ENCODE measurements at places on chromosomes 2 and 18.
A peak's percentile ranks its signal among the peaks of the same experiment; 100 is the strongest.

DNA sequence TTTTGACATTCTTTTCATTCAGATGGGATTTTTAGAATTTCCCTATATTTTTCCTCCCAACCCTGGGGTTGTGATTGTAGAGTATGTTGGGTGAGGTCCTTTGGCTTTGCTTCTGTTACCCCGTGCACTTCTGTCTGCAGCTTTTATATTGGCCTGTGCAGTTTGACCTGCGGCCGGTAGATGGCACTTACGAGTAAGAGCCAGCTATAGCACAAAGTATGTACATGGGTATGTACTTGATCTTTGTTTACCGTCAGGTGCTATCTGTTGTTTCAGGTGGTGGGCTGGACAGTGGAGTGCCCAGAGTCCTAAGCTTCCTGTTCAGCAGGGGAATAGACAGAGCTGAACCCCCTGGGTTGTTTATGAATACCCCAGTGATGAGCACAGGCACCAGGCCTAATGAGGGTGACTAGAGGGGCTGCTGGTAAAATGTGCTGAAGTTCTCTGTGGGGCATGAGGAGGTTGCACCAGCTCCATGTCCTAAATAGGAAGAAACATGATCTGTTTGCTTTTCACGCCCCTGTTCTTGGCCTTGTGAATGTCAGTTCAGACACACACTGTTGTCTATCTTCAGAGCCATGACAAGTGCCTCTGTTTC, 58.9 kb upstream of the THUMPD2 start:
- peak; percentile 20 for DNase-seq

DNA sequence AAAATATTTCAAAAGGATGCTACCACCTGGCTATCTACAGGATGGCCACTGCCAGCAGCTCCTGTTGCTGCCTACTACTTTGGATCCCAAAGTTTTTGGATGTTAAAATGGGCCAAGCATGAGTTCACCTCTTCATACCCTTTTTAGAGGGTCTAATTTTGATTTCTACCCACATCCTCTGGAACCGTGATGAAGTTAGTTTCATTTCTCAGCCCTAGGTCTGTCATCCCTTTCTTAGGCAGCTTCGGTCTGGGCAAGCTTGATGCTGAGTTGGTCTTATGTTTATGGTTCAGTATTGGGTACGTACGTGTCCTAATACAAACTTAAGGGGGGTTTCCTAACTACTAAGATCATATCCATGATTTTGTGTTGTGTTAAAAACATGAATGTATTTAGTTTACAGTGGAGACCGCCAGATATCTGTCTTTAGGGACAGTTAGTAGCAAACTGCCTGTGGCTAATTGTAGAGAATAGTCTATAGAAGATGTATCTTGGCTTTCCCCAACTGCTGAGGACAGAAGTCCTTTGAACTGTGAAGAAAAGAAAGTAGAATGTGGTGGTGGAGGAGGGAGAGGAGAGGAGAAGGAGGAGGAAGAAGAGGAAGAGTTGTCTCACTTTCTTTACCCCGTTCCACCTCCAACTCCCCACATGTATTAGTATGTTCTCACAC, 184.9 kb downstream of the UBE2E3 start:
- no peak for DNase-seq

DNA sequence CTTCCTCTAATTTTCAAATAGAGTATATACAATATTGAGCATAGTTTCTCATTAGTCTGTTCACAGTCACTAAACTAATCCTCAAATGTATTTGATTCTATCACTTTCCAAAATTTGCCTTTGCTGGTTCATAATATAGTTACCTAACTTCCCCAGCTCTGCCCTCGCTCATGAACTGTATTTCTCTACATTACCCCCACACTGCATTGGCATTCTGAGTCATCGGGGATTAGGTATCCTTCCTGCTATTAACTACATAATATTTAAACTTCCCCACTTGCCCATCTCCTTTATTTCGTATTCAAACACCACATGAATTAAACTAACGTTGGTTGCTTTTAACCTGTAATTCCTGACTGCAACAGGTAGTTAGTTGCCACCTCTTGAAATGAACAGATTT, 14.8 kb upstream of the CLASP1 start:
- DNase-seq, result no peak

DNA sequence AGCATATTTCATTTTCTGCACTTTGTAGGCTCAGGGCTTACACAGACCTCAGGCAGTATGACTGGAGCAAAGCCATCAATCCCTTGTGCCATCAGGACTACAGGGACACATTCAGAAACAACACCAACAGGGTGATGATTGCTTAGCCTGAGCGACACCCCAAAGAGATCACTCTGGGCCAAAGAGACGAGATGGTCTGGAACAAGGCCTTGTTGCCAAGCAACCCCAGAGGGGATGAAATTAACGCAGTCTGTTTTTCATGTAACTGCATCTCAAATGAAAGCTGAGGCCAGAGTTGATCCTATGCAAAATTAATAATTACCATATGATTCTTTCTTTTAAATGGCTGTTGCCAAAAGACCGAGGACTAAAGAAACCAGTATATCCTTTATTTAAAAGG, 20.2 kb upstream of the B3GNT2 start:
- DNase-seq, result no peak

DNA sequence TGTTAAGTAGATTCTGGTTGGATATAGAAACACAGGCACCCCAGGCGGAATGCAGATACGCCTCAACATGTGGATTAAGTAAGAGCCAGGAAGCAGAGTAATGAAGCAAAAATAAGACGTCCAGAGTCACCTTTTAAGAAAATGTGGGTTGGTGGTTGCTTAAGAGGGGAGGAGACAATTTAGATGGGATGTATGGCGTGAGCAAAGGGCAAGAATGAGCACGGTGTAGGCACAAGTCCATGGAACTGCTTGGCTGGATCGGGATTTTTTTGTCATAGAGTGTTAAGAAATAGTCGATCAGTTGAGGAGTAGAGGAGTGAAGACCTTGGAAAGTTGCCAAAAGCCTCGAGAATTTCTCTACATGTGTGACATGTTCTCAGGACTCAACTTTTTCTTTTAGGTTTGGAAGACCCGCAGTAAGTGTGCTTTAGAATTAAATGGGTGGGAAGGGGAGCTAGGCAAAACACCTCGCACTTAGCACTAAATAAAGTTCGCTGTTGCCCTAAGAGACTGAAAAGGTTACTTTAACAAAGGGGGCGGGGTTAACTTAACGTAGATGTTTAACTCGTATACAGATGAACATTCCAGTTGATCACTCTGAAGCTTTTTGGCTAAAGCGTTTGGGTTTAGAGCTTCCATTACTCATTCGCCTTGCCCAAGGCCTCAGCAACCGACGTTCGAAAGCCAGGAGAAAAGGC, 716 bp upstream of the SLC39A10 start:
- no peak for DNase-seq

- no peak for DNase-seq
Observed at GRCh38 chr2:53434466-53434865, 333.1 kb upstream of the CHAC2 start.

DNA sequence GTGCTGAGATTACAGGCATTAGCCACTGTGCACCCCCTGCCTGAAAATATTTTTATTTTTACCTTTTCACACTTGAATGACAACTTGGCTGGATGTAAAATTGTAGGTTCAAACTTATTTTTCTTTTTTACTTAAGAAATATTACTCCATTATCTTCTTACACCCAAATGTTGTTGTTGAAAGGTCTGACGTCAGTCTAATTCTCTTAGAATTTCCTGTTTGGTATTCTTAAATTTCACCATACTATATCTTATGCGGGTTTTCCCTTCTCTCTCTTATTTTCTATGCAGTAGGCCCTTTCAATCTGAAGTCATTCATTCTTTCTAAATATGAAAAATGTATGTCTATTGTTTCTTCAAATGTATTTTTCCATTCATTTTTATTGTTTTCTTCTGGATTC, 29.1 kb upstream of the RAB11FIP5 start:
- no peak for DNase-seq

GRCh38 chr2:68363721-68364120, 1.4 kb upstream of the PLEK start:
- DNase-seq, result no peak

- DNase-seq, result peak; percentile 27
Observed at GRCh38 chr18:61502472-61502871, 169.2 kb downstream of the CDH20 start.

- DNase-seq, result no peak
Observed at GRCh38 chr2:181949047-181949446, 36.6 kb upstream of the PPP1R1C start.

- no peak for DNase-seq
Observed at GRCh38 chr2:236550701-236551465, 18.7 kb upstream of the ACKR3 start.

DNA sequence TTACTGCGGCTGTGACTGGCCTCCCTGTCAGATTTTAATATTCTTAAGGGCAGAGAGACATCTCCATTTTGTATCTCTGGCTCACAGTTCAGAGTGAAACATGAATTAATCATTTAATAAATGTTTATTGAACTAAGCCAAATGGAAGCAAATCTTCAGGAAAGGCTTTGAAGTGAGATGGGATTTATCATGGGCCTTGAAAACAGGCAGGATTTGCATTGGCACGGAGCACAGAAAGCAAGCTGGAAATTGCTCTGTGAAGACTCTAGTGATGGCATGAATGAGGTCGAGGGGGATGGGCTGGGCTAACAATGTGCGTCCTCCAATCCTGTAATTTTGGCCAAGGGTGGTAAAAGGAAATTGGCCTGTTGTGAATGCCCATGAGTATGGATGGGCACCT, 369.8 kb upstream of the SOX11 start:
- no peak for DNase-seq

DNA sequence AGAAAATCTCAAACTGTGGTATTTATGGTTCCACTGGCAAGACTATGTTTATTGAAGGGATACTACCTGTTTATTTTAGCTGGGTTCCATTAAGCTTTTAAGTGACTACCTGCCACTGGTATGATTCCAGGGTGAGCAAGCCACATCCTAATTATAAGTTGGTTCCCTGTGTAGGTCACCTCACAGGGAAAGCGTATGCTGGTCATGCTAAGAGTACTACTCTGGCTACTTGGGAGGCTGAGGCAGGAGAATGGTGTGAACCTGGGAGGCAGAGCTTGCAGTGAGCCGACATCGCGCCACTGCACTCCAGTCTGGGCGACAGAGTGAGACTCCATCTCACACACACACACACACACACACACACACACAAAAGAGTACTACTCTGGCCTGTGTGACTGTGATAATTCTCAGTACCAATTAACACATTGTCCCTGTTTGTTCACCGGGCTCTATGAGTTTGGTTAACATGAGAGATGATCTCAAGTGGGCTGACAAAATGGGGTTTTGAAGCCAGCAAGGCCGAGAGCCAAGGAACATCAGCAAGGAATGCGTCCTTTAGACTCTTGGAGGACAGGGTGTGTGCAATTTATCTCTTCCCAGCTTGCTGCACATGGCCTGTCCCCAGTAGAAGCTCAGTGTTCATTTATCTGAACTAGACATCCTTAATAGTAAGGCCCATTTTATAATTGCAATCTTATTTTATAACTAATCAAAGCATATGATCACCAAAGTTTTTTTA, 15.2 kb upstream of the ITSN2 start:
- no peak for DNase-seq

- peak; percentile 39 for DNase-seq
Observed at GRCh38 chr2:102057502-102058292, 65.9 kb downstream of the IL1R2 start.

DNA sequence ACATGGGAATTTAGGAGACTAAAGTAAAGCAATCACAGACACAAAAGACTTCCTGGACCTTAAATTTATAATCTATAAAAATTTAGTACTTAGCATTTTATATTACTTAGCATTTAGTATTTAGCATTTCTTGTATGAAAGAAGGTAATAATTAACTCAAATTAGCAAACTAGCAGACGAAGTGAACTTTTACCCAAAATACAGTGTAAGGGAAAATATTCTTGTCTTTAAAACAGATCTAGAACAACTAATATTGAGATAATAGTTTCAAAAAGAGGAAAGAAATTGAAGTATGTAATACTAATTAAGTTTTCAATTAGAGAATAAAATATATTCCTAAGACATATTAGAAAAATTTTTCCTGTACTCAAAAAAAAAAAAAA, 134.5 kb upstream of the ZNF804A start:
- DNase-seq, result no peak

DNA sequence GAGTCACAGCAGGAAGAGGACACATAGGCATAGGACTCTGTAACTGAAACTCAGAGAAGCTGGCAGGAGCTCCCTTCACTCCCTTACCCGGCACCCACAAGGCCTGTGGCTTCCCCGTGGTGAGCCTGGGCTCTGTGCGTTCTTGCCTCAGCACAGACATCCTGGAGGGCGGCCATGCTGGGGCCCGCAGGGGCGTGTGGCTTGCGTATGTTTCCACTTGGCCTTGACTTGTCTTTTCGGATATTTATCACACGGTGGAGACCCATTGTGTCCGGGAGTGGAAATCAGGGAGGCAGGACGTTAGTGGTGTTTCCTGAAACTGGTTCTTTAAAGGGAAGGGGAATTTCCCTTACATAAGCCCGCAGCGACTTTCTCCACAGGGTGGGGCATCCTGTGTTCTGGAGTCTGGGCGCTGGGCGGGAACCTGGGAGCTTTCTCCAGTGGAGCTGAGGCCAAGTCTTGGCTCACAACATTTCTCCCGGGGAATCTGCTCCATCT, 49.9 kb upstream of the EML6 start:
- DNase-seq, result peak; percentile 58

GRCh38 chr2:190682168-190682567, 33.3 kb downstream of the NAB1 start:
- no peak for DNase-seq

DNA sequence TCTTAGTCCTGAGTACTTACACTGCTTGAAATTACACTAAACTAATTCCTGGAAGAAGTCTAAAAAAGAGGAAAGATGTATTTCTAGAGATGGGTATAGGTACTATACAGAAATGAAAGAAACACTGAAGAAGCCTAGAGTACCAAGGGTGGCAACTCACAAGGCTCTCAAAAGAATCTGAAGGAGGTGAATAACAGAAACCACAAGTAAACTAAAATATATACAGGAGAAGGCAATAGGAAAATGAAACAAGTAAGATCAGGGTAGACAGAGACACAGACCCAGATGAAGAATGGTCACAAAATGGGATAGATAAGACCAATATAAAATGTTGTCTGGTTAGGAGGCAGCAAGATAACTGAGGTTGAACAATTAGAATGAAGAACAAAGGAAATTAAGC, 59.9 kb downstream of the USP37 start:
- DNase-seq, result no peak

DNA sequence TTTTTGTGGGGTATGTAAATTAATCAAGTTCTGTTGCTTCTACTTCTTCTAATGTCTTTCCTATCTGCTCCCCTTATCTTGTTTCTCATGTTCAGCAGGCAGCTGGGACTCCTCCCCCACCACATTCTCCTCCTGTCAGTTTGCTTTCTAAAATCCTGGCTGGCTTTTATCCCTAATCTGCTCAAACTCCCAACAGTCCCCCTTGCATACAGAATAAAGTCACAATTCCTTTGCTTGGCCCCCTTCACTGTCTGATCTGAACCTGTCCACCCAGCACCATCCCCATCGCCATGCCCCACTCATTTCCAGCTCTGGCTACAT, 2.2 kb downstream of the CFAP221 start:
- DNase-seq, result no peak

GRCh38 chr18:44732599-44732998, 51.9 kb downstream of the SETBP1 start:
- DNase-seq, result no peak

GRCh38 chr2:17148407-17149145, 369.7 kb downstream of the RAD51AP2 start:
- DNase-seq, result no peak

- DNase-seq, result no peak
Observed at GRCh38 chr2:150274108-150274507, 213.4 kb downstream of the RND3 start.
